Omental fat pad (tissue), 4 donors: ENCODE measurements at places on chromosomes 2 and 18. TPM values are rescaled to one million over a fixed set of nuclear protein-coding genes. Genes with fewer than 3 reads are reported as not detected.

TEX44 gene
- not detected for total RNA-seq

BMPR2 gene
- 92.2 TPM for total RNA-seq

NMUR1 gene
- total RNA-seq = 0.69 TPM

LRATD1 gene
- 0.48 TPM for total RNA-seq

GRCh38 chr18:62554061-62554815, 31.4 kb downstream of the ZCCHC2 start:
- DNase-seq = no peak

- DNase-seq = no peak
These were observed 1.2 kb downstream of the COA5 start for GRCh38 chr2:98607104-98607503.

GRCh38 chr2:224666951-224667553, 49.1 kb downstream of the CCDC195 start:
- DNase-seq = no peak

DNA sequence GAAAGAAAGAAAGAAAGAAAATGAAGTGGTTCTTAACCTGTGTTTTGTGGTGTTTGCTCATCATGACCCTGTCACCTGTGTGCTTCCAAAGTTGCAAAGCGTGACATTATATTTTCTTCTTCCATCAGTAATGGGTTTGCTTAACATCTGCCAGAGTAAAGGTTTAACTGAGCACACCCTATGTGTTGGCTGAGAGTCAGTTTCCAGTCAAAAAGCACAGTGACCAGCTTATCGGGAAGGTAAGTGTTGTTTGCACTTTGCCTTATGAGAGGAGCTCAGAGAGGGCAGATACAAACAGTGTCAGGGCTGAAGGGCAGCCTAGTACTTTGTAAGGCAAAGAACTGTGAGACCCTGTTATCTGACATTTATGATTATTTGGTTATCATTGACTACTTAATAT, 406.2 kb upstream of the CWC22 start:
- DNase-seq = no peak

- DNase-seq = no peak
These were observed 670.8 kb upstream of the FANCL start for GRCh38 chr2:58911877-58912276.

- DNase-seq = no peak
These were observed 151.5 kb downstream of the MSH2 start for GRCh38 chr2:47554311-47554905.

GRCh38 chr2:64792995-64793639, 139.4 kb upstream of the SERTAD2 start:
- DNase-seq = no peak

DNA sequence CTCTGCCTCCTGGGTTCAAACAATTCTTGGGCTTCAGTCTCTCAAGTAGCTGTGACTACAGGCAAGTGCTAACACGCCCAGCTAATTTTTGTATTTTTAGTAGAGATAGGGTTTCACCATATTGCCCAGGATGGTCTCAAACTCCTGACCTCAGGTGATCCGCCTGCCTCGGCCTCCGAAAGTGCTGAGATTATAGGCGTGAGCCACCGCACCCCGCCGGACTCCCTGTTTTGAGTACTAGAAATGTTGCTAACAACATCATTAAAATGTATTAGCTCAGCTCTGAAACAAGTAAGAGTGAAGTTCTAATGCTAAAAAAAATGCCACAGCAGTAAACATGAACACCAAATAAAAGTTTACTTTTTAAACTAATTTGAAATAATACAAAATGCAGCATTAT, 937.7 kb downstream of the CPS1 start:
- no peak for DNase-seq

DNA sequence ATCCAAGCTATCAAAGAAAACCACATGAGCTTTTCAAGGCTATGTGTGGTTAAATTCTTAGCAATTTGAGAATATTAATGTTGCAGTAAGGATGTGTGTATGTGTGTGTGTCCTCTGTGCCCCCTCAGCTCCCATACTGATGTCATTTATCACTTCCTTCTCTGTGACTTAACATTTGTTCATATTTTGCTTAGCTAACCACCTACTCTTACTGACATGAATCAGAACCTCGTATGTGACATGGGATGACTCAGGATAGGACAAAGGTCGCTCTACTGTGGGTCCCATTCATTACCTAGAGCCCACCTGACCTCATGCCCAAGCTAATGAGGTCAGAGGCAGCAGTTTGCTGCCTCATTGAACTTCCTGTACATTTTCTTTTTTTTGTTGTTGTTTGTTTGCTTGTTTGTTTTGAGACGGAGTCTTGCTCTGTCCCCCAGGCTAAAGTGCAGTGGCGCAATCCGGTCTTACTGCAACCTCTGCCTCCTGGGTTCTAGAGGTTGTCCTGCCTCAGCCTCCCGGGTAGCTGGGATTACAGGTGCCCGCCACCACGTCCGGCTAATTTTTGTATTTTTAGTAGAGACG, 36.3 kb downstream of the MOGAT1 start:
- DNase-seq = no peak

DNA sequence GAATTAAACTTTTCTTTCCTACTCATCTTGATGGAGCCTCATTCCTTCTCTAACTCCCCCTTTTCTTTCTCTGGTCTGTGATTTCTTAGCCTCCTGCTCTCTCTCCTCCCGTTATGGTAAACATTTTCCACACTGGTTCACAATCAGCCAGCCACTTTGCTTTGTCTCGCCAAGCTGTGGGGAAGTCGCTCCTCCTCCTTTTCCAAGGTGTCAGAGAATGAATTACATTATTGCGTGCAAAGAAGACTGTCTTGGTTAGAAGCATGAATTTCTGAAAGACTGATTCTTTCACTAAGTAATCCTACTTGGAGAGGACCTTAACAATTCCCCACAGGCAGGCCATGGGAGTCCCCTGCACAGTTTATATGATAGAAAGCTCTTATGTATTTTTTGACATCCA, 46.1 kb downstream of the RASGRP3 start:
- no peak for DNase-seq

GRCh38 chr2:171253279-171253678, 92.6 kb upstream of the TLK1 start:
- DNase-seq = no peak

- no peak for DNase-seq
These were observed 29.5 kb downstream of the RMC1 start for GRCh38 chr18:23532848-23533247.

- DNase-seq = no peak
These were observed 169.4 kb upstream of the ALKAL2 start for GRCh38 chr2:457262-457661.
